H1 (cell line): ENCODE measurements at places on chromosomes 1 and 21. TPM values are rescaled to one million over a fixed set of nuclear protein-coding genes. Genes with fewer than 3 reads are reported as not detected.

DCDC2B gene
- total RNA-seq = not detected in 2 replicates

GRCh38 chr1:220113136-220113695 lies 19.3 kb downstream of the IARS2 start:
- DNase-seq = no peak

PLXNA2 gene
- total RNA-seq = 1.5 and 2.0 TPM in 2 replicates

DNA sequence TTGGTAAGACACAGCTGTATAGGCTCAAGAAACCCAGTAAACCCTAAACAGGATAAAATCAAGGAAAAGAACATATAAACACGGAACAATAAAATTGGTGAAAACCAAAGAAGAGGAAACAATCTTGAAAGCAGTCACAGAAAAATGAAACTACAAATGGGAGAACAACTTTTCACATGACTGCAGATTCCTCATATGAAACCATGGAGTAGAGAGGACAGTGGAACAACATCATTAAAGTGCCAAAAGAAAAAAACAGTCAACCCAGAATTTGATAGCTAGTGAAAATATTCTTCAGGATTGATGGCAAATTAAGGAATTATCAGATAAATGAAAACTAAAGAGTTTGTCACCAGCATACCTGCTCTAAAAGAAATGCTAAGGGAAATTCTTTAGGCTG lies 23.9 kb upstream of the B3GALT5 start:
- no peak for DNase-seq

KCNK2 gene
- total RNA-seq = 0.73 and 1.2 TPM in 2 replicates

GRCh38 chr21:44304011-44304616 lies 4.3 kb downstream of the PFKL start:
- no peak for DNase-seq

OR2M3 gene
- not detected in 2 replicates for total RNA-seq

- no peak for DNase-seq
Observed at GRCh38 chr1:228075801-228076271, 6.7 kb upstream of the ARF1 start.

OLFML2B gene
- total RNA-seq = 8.4 and 10.4 TPM in 2 replicates

RGS18 gene
- not detected in 2 replicates for total RNA-seq

DNA sequence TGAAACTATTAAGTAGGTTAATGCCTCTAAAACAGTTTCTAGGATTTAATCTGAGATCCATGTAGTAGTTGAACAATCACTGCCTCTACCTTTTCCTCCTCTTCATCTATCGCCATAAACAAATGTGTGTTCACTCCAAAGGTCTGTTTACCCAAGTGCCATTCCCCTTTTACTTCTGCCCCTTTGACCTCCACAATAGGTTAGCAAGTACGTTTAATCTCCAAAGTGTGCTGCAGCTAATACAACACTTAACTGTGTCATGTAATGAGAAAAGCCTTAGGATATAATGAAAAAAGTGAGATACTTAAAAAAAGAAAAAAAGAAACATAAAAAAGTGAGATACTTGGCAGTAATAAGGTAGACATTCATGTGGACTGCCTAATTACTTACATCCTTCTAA lies 28.2 kb downstream of the GPBP1L1 start:
- no peak for DNase-seq

- DNase-seq = no peak
Observed at GRCh38 chr1:201713086-201713810, 115.7 kb upstream of the IPO9 start.

- DNase-seq = no peak
Observed at GRCh38 chr21:38958940-38959691, 153.4 kb downstream of the ETS2 start.

ANGPTL3 gene
- total RNA-seq = not detected in 2 replicates

- DNase-seq = no peak
Observed at GRCh38 chr21:36236052-36236730, 79.6 kb downstream of the DOP1B start.
